ENCODE measurements at places on chromosomes 7 and 10. TPM values are rescaled to one million over a fixed set of nuclear protein-coding genes. Genes with fewer than 3 reads are reported as not detected.

DNA sequence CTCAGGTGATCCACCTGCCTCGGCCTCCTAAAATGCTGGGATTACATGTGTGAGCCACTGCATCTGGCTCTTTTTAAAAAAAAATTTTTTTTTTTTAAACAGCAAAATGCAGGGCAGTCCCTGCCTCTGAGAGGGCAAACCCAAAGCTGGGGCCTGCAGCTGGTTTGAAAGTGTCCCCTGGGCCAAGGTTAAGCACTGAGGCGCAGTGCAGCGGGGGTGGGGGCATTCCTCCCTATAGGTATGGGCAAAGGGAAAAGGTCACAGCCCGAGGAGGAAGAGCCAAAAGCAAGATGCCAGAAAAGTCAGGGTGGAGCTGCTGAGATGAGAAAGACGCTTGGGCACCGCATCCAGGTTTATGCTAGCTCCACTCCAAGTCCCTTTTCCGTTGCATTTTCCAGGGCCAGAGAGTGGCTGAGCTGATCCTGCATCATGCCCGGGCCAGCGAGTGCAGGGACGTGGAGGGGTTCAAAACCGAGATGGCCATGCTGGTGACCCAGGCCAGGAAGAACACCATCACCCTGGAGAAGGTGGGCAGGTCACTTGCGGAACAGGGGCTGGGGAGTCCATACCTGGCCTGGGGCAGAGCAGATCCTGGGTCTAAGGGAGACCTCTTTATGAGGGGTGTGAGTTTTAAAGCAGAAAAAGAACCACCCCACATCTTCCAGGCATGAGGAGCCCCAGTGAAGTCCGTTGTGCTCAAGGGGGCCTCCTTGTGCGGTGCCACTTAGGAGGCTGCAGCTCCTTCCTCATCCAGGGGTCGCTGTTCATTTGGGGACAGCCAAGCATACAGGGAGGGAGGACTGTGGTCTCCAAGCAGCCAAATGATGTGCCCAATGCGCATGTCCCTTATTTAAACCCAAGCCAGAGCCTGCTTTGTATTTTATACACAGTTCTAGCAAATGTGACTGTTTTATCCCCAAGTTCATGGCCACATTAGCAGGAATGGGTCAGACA lies 7.0 kb upstream of the NDUFB2 start:
- no peaks in the 10 kb centered on the region for H3K4me1 ChIP-seq
- H3K36me3 ChIP-seq, result peaks cover 90% of the 10 kb centered on the region
- H3K27ac ChIP-seq, result no peak overlapping the region
- no peak overlapping the region for H3K4me3 ChIP-seq
- DNase-seq, result peak; percentile 50

- H3K4me1 ChIP-seq, result peaks cover under 1% of the 10 kb centered on the region
- DNase-seq, result no peak
- no peak overlapping the region for H3K4me3 ChIP-seq
- no peaks in the 10 kb centered on the region for H3K36me3 ChIP-seq
- H3K27ac ChIP-seq, result no peak overlapping the region
- peaks cover 3% of the 10 kb centered on the region for H3K27me3 ChIP-seq
Measured at GRCh38 chr7:12397671-12398070, 6.0 kb downstream of the VWDE start.

DNA sequence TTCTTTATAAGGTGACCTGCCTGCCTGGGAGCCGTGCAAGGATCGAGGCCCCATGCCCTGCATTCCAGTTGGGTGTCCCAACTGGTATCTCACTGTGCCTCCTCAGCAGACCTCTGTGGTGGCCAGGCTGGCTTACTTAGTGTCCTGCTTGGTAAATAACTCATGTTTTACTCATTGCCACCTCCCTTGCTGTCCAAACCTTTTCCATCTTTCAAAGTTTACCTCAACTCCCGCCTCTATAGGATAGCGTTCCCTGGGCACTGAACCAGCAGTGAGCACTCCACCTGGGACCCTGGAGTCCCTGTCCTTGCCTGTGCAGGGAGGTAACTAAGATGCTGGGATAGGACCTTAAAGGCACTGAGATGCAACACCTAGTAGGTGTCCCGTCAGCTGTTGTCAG lies 33.6 kb downstream of the SLC18A2 start:
- H3K27me3 ChIP-seq, result no peaks in the 10 kb centered on the region
- no peak overlapping the region for H3K4me3 ChIP-seq

- no peaks in the 10 kb centered on the region for H3K27me3 ChIP-seq
- no peak overlapping the region for H3K27ac ChIP-seq
- H3K4me1 ChIP-seq, result no peaks in the 10 kb centered on the region
- H3K36me3 ChIP-seq, result no peaks in the 10 kb centered on the region
- DNase-seq, result peak; percentile 1
Measured at GRCh38 chr10:34912771-34913170, 97.7 kb upstream of the PARD3 start.

- no peak for DNase-seq
- H3K27ac ChIP-seq, result no peak overlapping the region
- peaks cover 64% of the 10 kb centered on the region for H3K4me1 ChIP-seq
- no peaks in the 10 kb centered on the region for H3K27me3 ChIP-seq
- no peaks in the 10 kb centered on the region for H3K36me3 ChIP-seq
- no peak overlapping the region for H3K4me3 ChIP-seq
Measured at GRCh38 chr7:139734395-139734794, 43.4 kb downstream of the HIPK2 start.

- H3K27ac ChIP-seq, result no peak overlapping the region
- H3K4me3 ChIP-seq, result no peak overlapping the region
- no peak for DNase-seq
- H3K27me3 ChIP-seq, result no peaks in the 10 kb centered on the region
- H3K4me1 ChIP-seq, result peaks cover 85% of the 10 kb centered on the region
- no peaks in the 10 kb centered on the region for H3K36me3 ChIP-seq
Measured at GRCh38 chr7:30306976-30307375, 22.6 kb downstream of the ZNRF2 start.

GRCh38 chr10:127600479-127600878 lies 51.4 kb downstream of the NPS start:
- H3K27ac ChIP-seq, result no peak overlapping the region
- H3K4me1 ChIP-seq, result no peaks in the 10 kb centered on the region
- H3K36me3 ChIP-seq, result no peaks in the 10 kb centered on the region
- no peak overlapping the region for H3K4me3 ChIP-seq
- DNase-seq, result no peak

- no peaks in the 10 kb centered on the region for H3K36me3 ChIP-seq
- no peak overlapping the region for H3K27ac ChIP-seq
- peaks cover 3% of the 10 kb centered on the region for H3K27me3 ChIP-seq
- DNase-seq, result peak; percentile 58
- H3K4me3 ChIP-seq, result no peak overlapping the region
Measured at GRCh38 chr7:30928254-30928872, 16.7 kb downstream of the AQP1 start.

DNA sequence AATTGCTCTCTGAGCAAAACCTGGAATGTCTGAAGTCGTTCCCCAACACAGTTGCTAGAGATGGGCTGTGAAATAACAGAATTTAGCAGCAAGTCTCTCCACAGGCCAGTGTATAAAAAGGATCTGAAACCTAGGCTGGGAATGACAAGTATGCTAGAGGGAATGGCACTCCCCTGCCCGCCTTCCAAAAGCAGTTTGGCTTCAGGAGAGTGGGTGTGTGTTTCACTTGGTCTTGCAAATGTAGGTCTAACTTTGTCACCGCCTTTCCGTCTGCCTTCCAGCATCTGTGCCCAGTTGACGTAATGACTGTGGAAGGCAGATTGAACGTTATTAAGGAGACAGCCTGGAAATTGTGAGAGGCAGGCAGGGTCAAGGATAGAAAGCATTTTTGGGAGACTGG lies 18.0 kb upstream of the MTURN start:
- H3K4me3 ChIP-seq, result no peak overlapping the region
- no peaks in the 10 kb centered on the region for H3K4me1 ChIP-seq
- no peaks in the 10 kb centered on the region for H3K27me3 ChIP-seq
- H3K36me3 ChIP-seq, result no peaks in the 10 kb centered on the region

DNA sequence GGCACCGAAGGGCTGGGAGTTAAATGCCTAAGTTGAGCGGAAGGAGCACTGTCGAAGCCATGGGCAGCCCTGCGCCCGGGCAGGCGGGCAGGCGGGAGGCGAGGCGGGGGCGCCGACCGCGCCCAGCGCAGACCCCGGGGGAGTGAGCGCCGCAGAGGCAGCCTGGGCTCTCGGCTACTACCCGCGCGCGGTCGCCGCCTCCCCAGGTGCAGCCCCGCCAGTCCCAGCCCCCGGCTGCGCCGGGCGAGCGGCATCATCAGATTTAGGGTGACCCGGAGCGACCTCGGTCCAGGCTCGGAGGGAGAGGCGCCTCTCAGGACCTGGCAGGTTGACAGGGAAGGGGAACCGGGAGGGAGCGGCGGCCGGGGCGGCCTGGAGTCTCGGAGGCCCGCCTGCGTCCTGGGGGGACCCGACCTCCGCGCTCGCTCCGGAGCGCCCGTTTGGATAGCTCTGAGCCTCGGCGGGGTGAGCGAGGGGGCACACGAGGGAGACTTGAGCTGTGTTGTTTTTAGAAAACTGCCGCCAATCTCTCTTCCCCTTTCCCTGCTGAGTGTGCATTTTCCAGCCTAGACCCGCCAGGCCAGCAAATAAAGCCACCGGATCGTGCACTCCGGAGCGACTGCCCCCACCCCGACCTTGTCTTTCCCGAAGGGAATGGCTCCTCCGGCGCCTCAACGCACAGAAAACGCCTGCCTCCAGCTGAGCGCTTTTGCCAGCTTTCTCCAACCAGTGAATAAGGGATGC lies 2.3 kb upstream of the NRP1 start:
- H3K4me3 ChIP-seq, result peak overlapping the region; percentile 73
- no peaks in the 10 kb centered on the region for H3K36me3 ChIP-seq
- H3K27ac ChIP-seq, result peak overlapping the region; percentile 91
- H3K27me3 ChIP-seq, result peaks cover 24% of the 10 kb centered on the region
- DNase-seq, result peak; percentile 80

DNA sequence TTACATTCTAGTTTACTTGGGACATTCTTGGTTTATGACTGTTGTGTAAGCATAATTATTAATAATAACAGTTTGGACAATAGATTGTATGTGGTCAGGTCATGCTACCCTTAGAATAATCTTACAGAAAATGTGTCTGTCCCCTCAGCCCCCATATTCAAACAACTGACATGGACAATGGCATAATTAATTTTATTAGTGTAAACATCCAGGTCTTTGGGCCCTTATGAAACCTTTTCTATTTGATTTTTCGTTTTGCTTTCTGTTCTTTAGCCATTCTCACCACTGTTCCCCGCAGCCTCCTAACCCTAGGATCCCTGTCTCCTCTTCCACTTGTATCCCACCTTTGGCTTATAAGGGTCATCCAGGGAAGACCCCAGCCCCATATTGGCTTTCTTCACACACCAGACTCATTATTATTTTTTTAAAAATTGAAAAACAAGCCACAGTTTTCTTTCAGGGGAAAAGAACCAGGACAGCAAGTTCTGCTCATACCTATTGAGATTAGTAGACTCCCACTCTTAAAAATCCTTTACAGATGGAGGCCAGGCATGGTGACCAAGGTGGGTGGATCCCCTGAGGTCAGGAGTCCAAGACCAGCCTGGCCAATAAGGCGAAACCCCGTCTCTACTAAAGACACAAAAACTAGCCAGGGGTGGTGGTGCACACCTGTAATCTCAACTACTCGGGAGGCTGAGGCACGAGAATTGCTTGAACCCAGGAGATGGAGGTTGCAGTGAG lies 11.5 kb downstream of the VIM start:
- DNase-seq, result no peak
- H3K4me1 ChIP-seq, result peaks cover 13% of the 10 kb centered on the region
- no peak overlapping the region for H3K4me3 ChIP-seq
- peaks cover 42% of the 10 kb centered on the region for H3K36me3 ChIP-seq

- DNase-seq, result no peak
- H3K4me3 ChIP-seq, result no peak overlapping the region
- H3K27me3 ChIP-seq, result no peaks in the 10 kb centered on the region
- H3K36me3 ChIP-seq, result no peaks in the 10 kb centered on the region
Measured at GRCh38 chr7:26038201-26038990, 113.6 kb upstream of the NFE2L3 start.

Gene ANKRD61
- total RNA-seq, result 0.37 TPM

Gene AKR1E2
- 5.7 TPM for total RNA-seq

Gene ANKRD16
- 9.1 TPM for total RNA-seq

Gene DENND2A
- total RNA-seq, result 13.8 TPM

Gene KLHDC10
- 33.7 TPM for total RNA-seq
